ENCODE measurements at places on chromosomes 3 and 15.

DNA sequence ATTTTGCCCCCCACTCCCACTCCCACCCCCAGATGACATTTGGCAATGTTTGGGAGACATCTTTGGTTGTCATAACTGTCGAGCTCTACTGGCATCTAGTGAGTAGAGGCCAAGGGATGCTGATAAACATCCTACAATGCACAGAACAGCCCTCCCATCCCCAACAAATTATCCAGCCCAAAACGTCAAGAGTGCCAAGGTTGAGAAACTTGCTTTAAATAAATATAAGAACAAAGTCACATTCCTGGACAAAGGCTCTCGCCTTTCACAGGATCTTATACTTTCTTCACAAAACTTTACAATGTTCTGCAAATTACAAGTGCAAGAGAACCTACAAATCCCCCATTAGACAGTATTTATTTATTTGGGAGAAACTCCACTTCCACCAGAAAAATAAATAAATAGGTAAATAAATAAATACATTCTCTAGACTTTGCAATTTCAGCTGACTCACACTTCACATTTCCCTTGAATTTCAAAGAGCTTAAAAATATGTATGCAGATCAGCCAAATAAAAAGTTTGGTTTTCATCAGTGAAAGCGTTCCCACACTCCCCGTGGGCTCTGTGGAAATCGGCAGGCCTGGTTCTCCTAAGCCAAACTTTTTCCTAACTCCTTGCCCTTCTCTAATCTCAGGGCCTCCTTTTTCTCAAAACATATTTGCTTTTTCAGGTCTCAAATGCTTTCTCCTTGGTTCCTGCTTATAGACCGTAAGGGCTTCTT is 12.7 kb upstream of the CPA3 start:
- no peak for DNase-seq

DNA sequence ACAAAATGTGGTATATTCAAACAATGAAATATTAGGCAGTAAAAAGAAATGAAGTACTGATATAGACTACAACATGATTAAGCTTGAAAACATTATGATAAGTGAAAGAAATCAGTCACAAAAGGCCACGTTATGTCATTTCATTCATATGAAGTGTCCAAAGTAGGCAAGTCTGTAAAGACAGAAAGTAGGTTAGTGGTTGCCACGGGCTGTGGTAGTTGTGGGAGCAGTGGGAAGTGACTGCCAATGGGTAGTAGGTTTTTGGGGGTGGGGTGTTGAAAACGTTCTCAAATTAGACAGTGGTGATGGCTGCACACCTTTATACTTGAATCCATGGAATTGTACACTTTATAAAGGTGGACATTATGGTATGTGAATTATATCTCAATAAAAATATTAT is 12.1 kb downstream of the GALNT15 start:
- no peak for DNase-seq

DNA sequence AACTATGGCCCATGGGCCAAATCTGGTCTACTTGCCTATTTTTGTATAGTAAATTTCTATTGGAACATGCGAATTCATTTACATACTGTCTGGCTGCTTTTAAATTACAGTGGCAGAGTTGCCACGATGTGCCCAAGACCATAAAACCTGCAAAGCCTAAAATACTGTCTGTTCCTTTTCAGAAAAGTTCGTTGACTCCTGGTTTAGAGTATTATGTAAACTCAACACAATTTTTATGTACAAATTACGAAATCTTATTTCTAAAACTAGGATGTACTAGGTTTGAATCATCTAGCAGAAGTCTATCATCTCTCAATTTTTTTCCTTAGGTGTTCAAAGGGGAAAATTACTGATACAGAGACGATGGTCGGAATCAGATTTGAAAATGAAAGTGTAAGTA is 26.9 kb downstream of the SENP2 start:
- DNase-seq: no peak

DNA sequence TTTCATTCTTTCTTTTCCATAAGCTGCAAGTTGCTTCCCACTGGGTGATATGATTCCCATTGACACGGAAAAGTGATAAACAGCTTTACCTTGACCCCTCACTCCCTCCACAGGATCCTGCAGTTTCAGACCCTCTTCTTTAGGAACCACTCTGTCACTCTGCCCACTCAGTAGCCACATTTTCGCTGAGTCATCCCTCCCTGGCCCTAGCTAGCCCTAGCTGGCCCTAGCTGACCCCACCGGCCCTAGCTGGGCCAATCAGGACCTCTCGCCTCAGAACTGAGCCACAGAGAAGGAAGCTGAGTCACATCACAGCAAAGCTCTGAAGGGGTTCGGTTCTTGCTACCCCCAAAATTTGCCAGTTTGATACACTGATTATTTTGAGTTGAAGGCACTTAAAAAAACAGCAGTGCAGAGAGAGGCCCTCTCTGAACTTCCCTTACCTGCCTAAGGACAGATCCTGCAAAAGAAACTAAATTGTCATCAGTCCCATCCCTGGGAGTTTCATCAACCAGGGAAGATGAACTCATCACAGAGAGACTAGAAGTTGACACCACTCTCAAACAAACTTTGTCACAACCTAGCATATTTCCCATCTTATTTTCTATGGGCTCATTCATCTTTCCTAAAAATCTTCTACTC is 233.5 kb upstream of the PROK2 start:
- no peak for DNase-seq

DNA sequence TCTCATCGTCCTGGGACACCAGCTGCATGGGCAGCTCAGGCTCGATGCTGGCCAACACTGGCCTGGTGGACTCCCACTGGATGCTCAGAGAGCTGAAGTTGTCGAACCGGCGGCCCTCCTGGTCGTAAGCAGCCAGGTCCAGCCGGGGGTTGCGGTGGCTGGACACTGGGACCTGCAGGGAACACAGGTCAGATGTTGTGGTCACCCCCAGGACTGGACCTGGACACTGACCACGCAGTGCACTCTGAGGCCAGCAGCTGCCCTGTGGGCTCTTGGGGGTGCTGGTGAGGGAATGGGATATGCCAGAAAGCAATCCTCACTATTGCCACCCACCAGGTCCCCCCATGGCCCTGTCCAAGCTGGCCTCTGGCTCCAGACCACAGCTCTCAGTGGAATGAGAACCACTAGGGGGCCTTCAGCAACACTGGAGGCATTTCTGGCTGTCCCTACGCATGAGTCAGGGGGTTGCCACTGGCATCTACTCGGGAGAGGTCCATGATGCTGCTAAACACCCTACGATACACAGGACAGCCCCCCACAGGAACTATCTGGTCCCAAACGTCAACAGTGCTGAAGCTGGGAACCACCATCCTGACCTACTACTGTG is 66.1 kb downstream of the NUP210 start:
- DNase-seq: no peak

DNA sequence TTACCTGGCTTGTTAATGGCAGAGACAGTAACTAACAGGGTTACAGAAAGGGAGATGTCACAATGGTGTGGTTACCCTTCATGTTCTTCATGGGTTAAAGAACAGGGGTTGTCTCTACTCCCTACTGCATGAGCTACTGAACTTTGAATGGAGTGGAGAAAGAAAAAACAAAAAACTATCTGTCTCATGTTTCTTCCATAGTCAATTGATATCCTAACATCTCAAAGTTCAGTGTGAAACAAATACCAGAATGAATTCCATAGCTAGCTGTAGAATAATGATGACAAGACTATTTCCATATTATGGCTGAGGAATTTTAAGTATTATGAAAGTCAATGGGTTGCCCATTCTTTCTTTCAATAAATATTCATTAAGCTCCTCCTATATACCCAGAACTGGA is 161.3 kb upstream of the LPP start:
- DNase-seq: no peak

DNA sequence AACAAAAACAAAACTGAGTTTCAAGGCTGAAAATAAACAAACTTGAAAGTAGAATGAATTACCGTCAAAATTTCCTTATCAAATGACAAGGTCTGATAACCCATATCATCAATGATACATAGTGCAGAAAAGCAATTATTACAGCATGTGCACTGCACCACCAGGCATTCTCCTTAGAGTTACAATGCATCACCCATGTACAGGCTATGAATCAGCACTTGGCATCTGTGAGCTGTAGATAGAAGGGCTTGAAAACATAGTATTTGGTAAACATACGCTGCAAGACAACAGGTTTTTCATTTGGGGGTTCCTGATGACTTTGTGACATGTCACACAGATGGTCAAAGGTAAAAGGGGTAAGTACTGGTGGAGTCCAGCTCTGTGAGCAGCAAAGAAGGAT is 265.1 kb downstream of the CTNNB1 start:
- DNase-seq: no peak

- peak; percentile 36 for DNase-seq
Measured at GRCh38 chr15:85793641-85794597, 806 bp downstream of the KLHL25 start.
